ENCODE measurements at places on chromosomes 4 and X.
A peak's percentile ranks its signal among the peaks of the same experiment; 100 is the strongest.

DNA sequence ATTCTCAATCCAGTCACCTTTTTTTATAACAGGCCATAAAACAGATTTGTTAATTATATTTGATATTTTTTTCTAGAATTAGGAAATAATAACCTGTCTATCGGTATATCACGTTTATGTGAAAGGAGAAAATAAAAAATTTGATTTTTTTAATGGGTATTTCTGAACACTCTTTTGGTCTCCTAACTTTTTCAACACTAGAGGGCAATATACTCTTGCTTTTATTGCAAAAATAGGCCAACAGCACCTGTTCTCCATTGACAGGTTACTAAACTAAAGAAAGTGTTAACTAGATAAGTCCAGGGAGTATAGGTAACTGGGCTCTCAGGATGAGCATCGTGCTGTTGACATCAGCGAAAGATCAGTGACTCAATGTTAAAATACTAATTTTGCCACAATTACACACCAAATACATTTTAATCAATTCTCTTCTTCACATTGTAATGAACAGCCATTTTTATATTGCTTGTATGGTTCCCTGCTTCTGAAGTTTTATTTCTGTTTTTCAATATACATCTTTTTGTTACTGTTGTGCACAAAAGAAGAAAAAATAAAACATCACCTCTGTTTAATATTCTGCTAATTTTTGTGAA is 22.8 kb downstream of the NDST4 start:
- no peak for DNase-seq

DNA sequence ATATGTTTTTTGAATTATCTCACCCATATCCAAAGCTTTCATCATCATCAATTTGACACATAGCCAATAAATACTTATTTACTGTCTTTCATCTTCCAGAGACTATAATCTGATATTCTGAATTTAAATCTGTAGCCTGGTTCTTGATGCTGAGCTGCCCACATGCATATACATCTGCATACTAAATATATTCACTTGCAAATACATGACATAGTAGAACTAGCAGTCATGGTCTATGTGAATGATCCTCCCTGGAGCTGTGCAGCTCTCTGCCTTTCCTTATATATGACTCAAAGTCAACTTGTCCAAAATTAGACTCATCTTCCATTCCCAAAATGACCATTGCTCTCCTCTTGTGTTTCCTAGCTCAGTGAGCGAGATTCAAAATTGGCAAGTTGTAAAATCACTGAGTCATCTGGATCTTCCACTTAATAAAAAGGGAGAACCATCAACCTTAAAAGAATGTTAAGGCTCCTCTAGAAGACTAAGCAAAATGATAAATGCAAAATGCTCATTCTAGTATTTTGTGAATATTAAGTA is 448.2 kb downstream of the PPARGC1A start:
- no peak for DNase-seq

DNA sequence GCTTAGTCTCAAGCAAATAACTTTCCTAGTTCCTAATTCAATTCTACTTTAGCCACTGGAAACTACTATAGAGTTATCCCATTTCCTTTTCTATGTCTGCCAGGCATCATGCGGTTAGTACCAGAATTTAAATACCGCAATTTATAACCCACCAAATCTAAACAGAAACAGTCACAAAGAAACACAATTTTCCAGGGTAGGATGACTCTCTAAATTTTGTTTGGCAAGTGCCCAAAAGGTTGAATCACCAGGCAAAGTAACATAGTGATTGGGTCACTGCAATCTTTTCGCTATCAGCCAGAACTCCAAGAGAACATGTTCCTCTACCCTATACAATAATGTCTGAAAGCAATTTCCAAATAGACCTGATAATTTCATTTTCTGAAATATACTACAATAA is 240.2 kb upstream of the GRIA3 start:
- no peak for DNase-seq

DNA sequence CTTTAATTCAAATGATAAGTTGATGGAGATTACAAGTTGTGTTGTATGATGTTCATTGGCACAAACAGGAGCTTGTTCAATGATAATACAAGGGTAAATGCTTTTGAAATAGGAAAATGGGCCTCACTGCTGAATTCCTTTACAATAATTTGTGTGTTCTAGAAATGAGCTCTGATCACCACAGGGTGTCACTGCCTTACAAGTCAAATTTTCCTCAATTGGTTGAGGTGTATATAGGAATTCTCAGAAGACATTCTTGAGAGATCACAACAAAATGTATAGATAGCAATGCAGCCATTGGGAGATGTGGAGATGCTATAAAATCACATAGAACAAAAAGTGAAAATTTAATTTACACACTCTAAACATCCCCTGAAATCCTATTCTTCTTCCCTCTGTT is 49.6 kb downstream of the KLF8 start:
- DNase-seq = peak; percentile 38

GRCh38 chr4:143713955-143714625 is 13.6 kb upstream of the FREM3 start:
- no peak for DNase-seq

DNA sequence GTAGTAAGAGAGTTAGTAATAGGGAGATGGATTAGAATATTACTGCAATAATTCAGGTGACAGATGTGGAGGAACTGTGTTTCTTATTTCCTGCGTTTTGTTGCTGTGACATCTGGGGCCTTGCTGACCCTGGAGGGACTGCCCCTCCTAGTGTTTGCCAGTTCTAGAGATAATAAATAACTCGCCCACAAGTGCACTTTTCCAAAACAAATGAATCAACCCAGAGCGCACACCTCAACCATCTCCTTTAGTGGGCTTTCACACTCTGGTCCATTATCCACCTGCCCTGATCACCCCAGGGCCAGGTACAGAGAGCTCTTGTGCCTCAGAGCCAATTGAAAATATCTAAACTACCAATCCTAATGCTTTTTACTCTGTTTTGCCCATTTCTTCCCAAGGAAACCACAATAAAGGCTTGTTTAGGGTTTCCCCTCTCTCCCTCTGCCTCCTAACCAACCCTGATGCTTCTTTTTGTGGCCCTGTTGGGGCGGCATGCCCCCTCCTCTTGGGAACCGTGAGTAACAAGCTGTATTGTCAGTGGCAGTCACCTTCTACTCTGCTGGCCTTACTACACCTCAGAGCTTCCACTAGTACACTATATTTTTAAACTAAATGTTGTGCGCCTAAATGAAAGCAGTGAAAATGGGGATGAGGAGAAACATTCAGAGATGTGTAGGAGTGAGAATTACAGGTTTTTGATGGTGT is 270.5 kb downstream of the TENM3 start:
- DNase-seq = no peak

GRCh38 chrX:63747331-63747730 is 37.7 kb downstream of the ARHGEF9 start:
- no peak for DNase-seq

DNA sequence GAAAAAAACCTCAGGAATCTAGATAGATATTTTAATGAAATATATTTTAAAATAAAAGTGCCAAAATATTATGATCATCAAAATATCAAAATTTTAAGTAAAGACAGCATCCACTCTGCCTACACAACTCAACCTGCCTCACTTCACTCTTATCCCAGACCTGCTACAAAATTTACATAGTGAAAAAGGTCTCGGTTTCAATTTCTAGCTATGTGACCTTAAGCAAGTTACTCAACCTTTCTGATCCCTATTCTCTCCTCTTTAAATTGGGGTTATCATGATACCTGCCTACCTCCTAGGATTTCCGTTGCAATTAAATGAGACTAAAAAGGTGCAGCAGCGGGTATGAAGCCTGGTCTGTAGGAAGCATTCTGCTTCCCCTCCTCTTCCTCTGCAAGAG is 72.9 kb downstream of the FAM114A1 start:
- no peak for DNase-seq

DNA sequence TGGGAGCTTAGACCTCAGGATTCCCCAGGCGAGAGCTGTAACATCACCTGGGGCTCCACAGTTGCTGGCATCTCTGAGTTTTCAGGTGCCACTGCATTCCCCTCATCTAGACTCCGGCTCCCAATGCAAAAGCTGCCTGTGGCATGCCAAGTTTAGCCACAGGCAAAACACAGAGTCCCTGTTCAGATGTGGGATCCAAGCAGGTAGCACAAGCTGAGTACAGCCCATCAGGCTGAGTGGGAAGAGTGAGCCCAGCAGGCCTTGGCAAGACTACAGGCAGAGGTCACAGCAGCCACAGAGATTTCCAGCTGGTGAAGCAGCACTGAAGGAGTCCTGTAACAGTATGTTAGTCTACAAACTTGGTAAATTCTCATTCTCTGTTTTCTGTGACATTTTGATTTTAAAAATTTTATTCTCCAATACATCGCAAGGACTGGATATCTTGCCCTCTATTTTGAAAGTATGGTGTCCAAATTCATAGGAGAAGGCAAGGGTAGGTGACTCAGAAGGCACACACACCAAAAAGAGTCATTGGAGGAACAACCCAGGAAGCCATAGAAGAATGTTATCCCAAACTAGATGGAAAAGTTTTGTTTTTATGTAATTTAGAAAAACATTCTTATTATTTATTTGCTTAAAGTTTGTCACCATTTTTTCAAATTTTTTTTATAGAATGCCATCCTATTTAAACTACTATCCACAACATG is 13.6 kb upstream of the CXCL2 start:
- no peak for DNase-seq

DNA sequence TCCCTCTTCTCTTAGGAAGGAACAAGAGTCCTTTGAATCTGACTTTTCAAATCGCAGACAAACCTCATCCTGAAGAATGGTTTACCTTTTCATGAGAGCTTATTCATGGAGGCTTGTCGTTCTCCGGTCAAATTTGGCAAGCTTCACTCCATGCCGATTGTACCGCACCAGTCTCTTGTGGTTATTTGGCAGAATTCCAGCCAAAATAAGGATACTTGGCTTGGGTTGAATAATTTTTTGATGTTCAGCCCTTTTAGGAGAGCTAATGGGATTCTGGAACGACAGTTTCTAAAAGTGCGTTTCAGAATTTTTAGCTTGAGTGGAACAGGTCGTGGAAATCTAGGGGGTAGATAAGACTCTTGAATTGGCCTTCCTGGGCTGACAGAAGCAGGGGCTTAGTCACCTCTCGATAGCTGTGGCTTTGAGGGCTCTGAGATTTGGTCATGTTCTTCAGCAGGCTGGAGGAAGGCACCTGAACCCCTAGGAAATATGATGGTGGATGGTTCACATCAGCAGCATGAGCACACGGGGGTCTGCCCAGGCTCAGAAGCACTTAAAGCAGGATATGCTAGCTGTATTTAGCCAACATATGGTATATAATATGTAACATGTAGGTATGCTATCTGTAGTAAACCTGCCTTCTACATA is 1.5 kb downstream of the KLHL2 start:
- DNase-seq = no peak

- DNase-seq = no peak
Observed at GRCh38 chr4:114343015-114343414, 255.6 kb upstream of the UGT8 start.

DNA sequence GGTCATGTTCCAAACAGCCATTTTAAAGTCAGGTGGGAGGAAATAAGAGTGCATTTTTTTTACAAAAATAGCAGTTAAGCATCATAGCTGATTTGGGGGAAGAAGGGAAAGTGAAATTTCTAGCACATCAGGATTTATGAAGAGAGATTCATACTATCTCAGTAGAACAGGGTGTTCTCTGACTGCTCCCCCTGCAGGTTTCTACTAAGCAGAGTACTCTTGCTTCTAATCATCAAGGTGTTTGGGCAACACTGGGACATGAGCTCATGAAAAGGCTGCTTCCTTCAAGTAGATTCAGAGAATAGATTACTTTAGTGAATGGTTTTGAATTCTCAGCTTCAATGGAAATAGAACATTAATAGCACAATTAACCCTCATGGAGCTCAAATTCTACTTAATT is 591.4 kb upstream of the PCDH10 start:
- DNase-seq = no peak

GRCh38 chr4:102500352-102500695 is 835 bp upstream of the NFKB1 start:
- DNase-seq = no peak

DNA sequence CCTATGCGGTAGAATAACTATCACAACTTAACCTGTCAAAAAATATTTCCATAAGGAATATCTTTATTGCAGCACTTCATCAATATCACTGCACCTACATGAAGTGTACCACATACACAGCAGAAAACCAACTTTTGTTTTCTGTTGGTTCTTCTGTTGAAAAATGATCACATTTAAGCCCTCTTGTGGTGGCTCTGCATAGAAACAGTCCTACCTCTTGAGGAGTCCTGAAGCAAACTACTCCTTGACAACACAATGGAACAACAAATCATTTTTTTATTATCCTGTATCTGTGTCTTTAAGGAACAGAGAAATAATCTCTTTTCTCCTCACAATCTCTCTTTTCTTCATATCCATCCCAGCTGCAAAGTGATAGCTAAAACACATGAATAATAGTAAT is 39.8 kb upstream of the ATOH1 start:
- DNase-seq = no peak

DNA sequence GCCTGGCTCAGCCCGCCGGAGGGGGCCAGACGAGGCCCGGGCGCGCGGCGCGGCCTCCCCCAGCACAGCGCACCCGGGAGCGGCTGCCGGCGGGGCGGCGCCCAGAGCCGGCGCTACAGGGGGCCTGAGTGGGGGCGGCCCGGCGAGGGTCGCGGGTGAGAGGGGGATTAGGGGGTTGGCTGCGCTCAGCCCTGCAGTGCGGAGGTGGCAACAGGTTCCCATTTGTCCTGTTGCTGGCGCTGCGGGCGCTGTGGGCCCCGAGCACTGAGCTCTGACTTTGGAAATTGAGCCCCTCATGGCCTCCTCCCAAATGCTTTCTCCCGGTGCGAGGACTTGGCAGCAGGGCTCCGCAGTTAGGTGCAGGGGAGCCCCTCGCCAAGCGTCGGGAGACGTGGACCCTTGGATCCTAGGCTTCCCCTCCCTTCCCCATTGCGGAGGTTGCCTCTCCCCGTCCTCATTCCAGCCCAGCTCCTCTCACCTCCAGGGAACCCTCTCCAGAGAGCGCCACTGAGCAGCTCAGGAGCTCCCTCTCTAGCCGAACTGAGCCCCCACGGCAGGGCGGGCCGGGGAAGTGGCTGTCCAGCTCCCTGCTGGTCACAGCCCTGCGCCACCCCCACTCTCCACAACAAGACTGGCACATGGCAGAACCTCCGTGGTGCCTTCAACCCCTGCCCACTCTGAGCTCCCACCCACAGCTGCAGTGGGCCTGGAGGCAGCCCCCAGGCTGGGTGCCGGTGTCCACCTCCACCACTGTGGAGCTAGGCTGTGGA is 2.5 kb upstream of the DUSP9 start:
- DNase-seq = no peak

- no peak for DNase-seq
Observed at GRCh38 chr4:81743731-81744435, 272.2 kb upstream of the RASGEF1B start.

DNA sequence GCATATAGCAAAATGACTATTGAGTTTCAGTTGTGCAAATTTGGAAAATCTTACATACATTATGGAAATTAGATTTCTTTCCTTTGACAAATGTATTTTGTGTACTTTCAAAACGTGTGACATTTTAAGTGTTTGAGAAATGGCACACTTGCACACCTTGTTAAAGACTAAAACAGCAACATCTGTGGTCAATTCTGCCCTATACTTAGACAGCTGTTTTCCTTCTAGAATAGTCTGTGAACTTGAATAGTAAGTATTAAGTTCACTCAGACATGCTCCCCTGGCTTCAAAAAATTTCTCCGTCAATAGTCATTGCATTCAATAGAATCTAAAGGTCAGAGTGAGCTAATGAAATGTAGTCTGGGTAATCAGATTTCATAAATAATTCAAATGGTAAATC is 21.7 kb upstream of the TBC1D9 start:
- no peak for DNase-seq

- DNase-seq = no peak
Observed at GRCh38 chr4:169045862-169046584, 36.0 kb upstream of the CBR4 start.

Data from CD4-positive, alpha-beta T cell (primary cell).